CD4-positive, alpha-beta memory T cell (primary cell): ENCODE measurements at places on chromosomes 16 and 17.

- no peak for DNase-seq
Observed at GRCh38 chr17:56471696-56472095, 121.8 kb upstream of the NOG start.

GRCh38 chr16:88983771-88984687 is 7.0 kb upstream of the CBFA2T3 start:
- DNase-seq, result no peak

GRCh38 chr17:34236281-34236892 is 18.7 kb upstream of the CCL2 start:
- DNase-seq, result no peak

GRCh38 chr17:31327534-31328159 is 6.2 kb upstream of the EVI2A start:
- DNase-seq, result no peak

- no peak for DNase-seq
Observed at GRCh38 chr17:21368545-21369246, 7.5 kb upstream of the KCNJ12 start.
